Eye (tissue), 1 donor: ENCODE measurements at places on chromosomes 6 and 20.
A peak's percentile ranks its signal among the peaks of the same experiment; 100 is the strongest.

GRCh38 chr20:62938105-62938888, at the start of gene GID8:
TSS of gene GID8 (plus strand) at chr20:62938147. CDS start at chr20:62941503, 3,356 bp downstream.
- peak; percentile 73 for DNase-seq

DNA sequence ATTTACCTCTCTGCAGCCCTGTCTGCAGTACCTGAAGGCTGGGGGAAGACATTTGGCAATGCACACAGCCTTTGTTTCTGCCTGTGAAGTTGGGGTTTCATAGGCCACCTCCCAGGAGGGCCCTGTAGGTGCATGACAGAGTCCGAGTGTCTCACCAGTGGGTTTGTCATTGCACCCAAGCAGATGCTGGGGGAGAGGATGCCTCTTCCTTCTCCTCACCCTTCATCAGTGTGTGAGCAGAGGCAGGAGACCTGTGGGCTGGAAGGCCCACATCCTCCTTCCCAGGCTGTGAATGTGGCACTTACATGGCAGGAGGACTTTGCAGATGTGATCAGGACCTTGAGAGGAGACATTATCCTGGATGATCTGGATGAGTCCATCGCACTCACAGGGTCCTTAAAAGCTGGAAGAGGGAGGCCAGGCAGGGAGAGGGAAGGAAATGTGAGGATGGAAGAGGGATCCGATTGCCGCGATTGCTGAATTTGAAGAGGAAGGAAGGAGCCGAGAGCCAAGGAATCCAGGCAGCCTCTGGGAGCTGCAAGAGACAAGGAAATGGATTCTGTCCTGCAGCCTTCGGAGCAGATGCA, 30.4 kb downstream of the SYNJ2 start:
- no peak for DNase-seq

- no peak for DNase-seq
These were observed 46.8 kb upstream of the FAM83C start for GRCh38 chr20:35339007-35339406.

GRCh38 chr20:952196-952795, 36.2 kb upstream of the ANGPT4 start:
- DNase-seq, result no peak

DNA sequence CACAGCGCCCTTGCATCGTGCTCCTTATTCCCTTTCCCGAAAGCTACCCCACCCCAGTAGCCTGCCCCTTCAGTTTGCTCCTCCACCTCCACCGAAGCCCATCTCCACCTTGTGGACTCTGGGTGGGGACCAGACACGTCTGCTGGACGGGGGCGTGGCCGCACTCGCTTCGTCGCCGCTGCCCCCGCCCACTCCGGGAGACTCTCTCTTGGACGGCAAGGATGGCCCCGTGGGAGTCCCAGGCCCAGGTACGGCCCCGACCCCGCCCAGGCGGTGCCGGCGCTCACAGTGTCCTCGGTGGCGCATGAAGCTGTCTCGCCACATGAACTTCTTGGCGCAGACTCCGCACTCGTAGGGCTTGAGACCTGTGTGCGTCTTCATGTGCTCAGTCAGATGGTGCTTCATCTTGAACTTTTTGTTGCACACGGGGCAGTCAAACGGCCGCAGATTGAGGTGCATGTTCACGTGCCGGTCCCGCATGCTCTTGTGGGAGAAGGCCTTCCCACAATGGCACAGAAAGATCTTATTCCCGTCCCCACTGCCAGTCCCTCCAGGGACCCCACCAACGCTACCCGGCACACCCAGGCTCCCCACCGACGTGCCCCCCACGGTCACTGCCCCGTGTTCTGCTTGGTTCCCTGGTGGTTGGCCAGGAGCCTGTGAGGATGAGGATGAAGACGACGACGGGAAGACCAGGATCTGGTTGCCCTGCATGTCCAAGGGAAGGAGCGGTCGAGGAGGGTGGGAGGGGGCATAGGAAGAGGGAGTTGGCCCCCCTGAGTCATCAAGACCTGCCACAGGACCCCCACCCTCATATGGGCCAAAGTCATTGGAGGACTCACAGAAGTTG, 1.3 kb upstream of the TAPBP start:
- DNase-seq, result no peak

DNA sequence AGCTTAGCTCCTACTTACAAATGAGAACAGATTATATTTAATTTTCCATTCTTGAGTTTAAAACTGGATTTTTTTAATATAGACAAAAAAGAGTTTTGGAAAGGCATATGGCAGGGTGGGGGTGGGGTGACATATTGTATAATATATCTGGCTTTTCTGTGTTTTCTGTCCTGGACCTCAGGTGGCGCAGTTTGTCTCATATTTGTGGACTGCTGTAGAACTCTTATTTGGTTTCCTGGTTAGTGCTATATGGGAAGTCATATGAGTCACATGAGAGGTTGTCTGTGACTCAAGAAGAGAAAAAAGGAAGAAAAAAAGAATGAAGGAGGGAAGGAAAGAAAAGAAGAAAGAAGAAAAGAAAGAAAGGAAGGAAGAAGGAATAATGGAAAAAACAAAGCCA, 131.8 kb downstream of the CLVS2 start:
- DNase-seq, result no peak

- DNase-seq, result no peak
These were observed 179.6 kb downstream of the MCHR2 start for GRCh38 chr6:99814230-99814928.

- DNase-seq, result no peak
These were observed 101.9 kb downstream of the TFAP2C start for GRCh38 chr20:56730996-56731395.

DNA sequence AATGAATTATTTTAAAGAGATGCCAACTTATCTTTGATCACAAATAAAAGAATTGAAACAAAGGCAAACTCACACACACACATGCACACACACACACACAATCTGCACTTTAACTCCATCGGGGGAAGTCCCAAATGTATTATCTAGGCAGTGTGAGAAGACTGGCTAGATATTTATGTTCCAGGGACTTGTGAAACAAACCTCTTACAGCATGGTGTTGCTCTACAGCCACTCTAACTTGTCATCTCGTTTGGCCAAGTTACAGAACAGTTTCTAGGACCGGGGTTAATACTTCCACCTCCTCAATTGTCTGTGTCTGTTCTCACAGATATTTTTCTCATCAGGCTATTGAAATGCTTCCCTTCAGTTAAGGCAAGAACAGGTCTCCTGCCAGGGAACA, 855.0 kb downstream of the EPHA7 start:
- DNase-seq, result no peak
